Testis (tissue), 5 donors: ENCODE measurements at places on chromosomes 4 and X. TPM values are rescaled to one million over a fixed set of nuclear protein-coding genes. Genes with fewer than 3 reads are reported as not detected.

DNA sequence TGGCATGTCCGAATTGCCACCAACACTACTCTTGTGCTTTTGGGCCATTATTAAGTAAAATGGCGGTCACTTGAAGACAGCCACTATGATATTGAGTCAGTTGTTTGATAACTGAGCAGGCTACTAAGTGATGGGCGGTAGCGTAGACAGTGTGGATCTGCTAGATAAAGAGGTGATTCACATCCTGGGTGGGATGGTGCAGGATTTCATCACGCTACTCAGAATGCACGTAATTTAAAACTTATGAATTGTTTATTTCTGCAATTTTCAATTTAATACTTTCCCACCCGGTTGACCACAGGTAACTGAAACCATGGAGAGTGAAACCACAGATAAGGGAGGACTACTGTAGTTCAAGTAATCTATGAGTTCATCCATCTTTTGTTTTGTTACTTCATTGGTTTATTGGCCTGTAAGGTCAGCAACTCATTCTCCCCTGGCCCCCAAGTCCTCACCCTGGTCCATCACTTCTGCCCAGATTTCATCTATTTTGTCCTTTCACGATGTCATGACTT, 2.9 kb downstream of the ARAF start:
- no peak for DNase-seq

GRCh38 chrX:114797494-114797893, 213.6 kb downstream of the HTR2C start:
- DNase-seq: no peak

DNA sequence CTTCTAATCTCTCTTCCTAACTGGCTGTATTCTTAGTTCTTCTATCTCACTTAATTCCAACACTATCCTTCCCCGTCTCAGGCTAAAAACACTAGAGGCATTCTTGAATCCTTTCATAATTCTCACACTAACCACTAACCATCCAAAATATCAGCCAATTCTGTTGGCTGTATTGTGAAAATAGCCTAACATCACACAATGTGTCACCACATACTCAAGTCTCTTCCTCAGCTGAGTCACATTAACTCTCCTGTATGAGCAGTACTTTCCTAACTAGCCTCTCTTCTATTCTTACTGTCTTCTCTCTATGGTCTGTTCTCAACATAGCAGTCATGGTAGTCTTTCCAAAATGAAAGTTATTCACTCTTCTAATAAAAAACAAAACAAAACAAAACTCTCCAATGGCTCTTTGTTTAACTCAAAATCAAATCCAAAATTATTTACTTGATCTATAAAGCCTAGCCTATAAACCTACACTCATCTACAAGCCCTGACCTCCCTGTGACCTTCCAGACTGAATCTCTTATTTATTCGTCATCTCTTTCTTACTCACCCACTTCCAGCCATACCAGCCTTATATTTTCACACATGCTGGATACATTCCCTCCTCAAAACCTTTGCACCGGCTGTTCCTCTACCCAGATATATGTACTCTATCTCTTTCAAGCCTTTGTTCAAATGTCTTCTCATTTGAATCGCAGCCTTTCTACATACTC, 445.9 kb downstream of the TLL1 start:
- DNase-seq: no peak

DNA sequence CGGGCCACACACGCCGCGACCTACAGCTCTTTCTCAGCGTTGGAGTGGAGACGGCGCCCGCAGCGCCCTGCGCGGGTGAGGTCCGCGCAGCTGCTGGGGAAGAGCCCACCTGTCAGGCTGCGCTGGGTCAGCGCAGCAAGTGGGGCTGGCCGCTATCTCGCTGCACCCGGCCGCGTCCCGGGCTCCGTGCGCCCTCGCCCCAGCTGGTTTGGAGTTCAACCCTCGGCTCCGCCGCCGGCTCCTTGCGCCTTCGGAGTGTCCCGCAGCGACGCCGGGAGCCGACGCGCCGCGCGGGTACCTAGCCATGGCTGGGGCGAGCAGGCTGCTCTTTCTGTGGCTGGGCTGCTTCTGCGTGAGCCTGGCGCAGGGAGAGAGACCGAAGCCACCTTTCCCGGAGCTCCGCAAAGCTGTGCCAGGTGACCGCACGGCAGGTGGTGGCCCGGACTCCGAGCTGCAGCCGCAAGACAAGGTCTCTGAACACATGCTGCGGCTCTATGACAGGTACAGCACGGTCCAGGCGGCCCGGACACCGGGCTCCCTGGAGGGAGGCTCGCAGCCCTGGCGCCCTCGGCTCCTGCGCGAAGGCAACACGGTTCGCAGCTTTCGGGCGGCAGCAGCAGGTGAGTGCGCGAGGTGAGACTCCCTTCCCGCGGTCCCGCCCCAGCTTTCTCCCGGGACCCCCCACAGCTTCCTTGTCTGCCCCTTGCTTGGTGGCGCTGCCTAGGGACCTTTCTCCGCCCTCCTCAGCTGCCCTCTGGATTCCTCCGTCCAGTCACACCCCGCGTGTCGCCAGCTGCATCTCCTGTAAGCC, 678 bp downstream of the BMP3 start:
- peak; percentile 19 for DNase-seq

DNA sequence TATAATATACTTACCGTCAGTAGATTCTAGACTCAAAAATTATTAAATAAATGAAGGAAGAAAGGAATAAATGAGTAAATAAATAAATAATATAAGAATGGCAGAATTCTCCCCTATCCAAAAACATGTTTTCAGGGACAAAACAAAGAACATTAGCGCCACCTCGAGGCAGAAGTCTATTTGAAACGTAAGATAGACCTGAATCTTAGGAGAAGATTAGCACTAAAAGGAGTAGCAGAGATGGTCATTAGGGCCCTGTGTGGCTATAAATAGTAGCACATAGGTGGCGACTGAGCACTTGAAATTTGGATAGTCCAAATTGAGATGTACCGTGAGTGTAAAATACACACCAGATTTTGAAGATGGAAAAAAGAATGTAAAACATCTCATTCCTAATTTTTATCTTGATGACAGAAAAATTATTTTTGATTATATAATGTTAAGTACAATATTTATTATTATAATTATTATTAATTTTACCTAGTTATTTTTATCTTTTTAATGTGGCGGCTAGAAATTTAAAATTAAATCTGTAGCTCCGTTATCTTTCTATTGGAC, 24.3 kb upstream of the SRD5A3 start:
- DNase-seq: peak; percentile 88

GRCh38 chrX:110381216-110381615, 22.6 kb downstream of the RTL9 start:
- DNase-seq: no peak

- no peak for DNase-seq
These were observed 57.9 kb upstream of the CLDN34 start for GRCh38 chrX:9909254-9909653.

DNA sequence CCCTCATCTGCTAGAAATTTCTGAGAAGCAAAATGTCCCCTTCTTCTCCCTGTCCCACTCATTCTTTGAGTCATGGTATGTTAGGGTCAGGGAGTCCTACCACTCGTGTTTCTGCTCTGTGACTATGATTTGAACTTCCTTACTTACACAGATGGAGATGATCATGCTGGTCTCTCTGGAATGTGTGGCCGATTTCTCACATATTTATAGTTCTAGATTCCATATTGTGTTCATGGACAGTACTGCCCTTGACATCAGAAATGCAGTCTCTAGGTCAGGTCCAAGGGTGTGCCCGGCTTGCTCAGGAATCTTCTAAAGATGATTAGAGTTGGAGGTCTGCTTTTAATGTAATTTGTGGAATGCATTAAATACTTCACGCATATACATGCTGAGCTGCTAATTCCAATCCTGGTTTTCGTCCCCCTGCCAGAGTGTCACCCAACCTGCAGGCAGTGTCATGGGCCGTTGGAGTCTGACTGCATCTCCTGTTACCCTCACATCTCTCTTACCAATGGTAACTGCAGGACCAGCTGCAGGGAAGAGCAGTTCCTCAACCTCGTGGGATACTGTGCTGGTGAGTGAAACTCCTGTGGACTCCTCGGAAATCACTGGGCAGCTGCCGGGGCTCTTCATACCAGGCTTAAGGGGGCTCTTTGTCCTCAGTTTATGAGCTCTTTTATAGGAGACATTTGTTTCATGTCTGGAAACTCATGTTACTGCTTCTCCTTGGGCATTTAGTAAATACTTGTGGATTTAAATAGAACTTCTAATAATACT, 214.1 kb upstream of the ANXA3 start:
- no peak for DNase-seq

- DNase-seq: no peak
These were observed 398.2 kb upstream of the LCORL start for GRCh38 chr4:18419780-18420179.

DNA sequence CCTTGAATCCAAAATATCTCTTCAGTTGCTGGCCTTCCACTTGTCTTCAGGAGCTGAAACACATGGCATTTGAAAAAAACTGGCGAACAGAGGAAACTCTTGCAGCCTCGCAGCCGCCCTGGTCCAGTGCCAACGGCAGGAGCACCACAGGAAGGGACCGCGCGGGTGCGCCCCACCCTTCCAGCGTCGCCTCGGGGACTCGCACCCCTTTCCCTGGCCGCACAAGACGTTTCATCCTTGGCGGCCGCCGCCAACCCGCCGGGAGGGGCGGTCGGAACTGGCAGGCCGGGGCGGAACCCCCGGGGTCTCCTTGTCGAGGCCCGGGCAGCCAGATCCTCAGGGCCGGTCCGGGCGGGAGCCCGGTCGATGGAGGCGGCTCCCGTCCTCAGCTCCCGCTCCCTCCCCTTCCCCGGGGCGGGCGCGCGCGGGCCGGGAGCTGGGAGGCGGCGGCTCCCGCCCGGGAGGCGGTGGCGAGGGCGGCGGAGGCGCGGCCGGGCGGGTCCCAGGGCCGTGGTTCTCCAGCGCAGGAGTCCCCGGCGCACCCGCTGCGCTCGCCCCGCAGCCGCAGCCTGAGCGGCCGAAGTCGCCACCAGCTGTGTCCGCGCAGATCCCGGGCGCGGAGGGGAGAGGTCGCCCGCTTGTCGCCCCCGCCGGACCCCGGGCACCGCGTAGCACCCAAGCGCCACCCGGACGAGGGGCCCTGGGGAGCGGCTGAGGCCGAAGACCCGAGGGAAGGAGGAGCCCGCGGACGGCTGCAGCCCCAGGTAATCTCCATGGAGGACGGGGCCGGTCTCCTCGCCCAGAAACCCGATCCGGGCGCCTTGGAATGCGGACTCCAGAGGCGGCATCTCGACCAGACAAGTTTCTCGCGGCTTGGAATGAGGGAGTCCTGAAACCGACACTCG, 886 bp upstream of the NDST3 start:
- DNase-seq: peak; percentile 74

Gene NAA11
- 17.9 TPM for polyA plus RNA-seq

DNA sequence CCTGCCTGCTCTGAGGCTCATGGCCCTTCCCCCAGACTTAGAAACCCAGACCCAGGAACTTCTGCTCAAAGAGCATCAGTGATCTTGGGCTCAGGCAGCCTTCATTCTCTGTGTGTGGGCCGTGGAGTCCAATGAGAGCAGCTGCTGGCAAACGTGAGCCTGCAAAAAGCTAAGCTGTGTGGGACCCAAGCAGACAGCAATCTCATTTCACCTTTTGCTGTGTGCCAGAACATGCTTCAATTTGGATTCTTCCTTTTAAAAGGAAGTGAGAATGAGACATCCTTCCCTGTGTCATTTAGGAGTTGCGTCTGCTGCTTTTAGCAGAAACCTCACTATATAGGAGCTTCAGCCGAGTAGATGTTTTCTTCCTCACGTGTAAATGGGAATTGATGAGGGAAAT, 238.5 kb downstream of the EVC2 start:
- no peak for DNase-seq

- DNase-seq: peak; percentile 43
These were observed 70.0 kb downstream of the MGST2 start for GRCh38 chr4:139735381-139736273.

DNA sequence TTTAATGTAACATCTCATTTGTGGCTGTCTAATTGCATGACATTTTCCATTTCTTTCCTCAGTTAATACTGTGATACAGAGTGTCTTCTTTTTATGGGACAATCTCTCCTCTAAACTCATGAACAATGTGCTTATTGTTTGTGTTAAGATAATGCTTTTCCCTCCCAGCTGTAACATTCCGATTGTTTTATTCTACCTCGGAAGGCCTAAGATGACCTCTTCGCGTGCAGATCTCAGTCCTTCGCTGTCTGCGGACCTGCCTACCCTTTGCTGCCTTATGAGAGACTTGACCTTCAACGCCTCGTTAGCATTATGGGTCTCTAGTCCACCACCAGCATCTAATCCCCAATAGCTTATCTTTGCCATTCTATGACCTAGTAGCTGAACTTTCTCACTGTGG, 29.8 kb upstream of the ZFP42 start:
- DNase-seq: peak; percentile 69

Gene SPANXN3
- 38.8 TPM for polyA plus RNA-seq

DNA sequence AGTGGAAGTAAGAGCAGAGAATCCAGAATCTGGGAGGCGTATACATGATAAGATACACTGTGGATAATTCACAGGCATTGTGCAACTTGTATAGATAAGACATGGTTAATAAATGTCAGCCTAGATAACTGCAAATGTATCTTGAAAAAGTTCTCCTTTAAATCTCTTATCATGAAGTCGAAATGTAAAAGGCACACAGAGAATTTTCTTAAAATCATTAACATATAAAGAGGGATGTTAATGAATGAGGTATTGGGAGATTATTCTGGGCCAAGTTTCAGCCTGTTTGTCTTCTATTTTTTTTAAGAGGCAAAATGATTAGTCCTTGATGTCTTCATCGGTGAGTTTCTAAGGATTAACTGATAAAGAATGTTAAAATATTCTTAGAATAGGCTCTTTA, 835 bp downstream of the TDO2 start:
- no peak for DNase-seq

Gene F8A2
- polyA plus RNA-seq: not detected

DNA sequence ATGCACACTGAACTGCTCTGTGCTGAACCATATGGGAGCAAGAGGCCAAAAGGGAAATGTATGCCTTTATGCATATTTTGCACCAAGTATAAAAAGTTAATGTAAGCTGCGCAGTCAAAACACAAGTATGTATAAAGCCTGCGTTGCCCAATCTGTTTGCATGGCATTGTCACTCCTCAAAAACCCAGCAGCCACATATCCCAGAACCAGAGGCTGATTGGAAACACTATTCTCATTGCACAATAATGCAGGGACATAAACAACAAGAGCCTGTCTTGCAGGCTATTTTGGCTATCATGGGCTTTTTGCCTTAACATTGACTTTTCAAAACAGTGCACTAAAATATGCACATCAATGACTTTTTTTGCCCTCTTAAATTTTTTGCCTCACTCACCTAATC, 5.1 kb upstream of the ASB9 start:
- DNase-seq: no peak

Gene PRRG3
- polyA plus RNA-seq: 2.2 TPM

DNA sequence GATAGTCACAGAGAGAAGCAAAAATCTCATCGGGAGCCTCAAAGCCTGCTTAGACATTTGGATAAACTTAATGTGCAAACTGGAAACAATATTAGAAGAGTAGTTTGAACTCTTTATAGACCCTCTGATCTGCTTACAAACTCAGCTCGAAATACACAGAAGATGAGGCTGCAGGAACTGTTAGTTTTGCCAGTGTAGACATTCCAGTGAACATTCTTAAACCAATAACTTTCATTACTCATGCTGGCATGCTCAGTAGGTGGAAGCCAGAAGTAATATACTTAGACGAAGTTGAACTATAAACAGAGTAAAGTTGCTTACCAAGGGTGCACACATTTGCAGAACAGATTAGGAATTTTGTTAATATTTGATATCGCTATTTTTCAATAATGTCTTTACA, 303.5 kb downstream of the ANKRD50 start:
- no peak for DNase-seq

- no peak for DNase-seq
These were observed 127.6 kb upstream of the HCCS start for GRCh38 chrX:10983526-10983925.

GRCh38 chr4:114386637-114387233, 211.9 kb upstream of the UGT8 start:
- DNase-seq: no peak

GRCh38 chr4:147535124-147535523, 54.2 kb downstream of the EDNRA start:
- no peak for DNase-seq
